Hepatic stellate cell (primary cell): ENCODE measurements at places on chromosomes 6 and 20.
A peak's percentile ranks its signal among the peaks of the same experiment; 100 is the strongest.

GRCh38 chr20:46757754-46758678 lies 48.6 kb downstream of the SLC2A10 start:
- peak; percentile 69 for DNase-seq

- DNase-seq: no peak
These were observed 258.4 kb upstream of the FAM83B start for GRCh38 chr6:54588176-54588575.

- DNase-seq: peak; percentile 11
These were observed 317.8 kb downstream of the CENPW start for GRCh38 chr6:126657561-126658175.

- DNase-seq: no peak
These were observed 71.4 kb downstream of the ALDH5A1 start for GRCh38 chr6:24566020-24566767.

- DNase-seq: no peak
These were observed 26.1 kb upstream of the SH3BGRL2 start for GRCh38 chr6:79605061-79605460.

DNA sequence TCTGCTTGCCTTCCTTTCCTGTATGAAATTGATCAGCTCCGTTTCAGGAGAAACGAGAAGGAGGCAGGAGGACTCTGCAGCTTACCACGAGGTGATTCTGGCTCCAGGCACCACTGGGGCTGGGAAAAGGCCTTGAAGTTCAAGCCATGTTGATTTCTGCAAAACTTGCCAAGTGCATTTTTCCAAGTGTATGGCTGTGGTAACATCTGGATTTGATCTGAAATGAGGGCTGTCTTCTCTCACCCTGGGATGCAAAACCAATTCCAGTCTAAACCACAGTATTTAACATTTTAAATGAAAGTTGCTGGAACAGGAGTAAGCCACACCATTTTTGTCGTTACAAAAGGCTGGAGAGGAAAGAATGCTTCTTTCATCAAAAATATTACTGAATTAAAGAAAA lies 36.1 kb upstream of the FAM210B start:
- no peak for DNase-seq

- DNase-seq: no peak
These were observed 83.3 kb upstream of the PDE10A start for GRCh38 chr6:165746331-165746730.

DNA sequence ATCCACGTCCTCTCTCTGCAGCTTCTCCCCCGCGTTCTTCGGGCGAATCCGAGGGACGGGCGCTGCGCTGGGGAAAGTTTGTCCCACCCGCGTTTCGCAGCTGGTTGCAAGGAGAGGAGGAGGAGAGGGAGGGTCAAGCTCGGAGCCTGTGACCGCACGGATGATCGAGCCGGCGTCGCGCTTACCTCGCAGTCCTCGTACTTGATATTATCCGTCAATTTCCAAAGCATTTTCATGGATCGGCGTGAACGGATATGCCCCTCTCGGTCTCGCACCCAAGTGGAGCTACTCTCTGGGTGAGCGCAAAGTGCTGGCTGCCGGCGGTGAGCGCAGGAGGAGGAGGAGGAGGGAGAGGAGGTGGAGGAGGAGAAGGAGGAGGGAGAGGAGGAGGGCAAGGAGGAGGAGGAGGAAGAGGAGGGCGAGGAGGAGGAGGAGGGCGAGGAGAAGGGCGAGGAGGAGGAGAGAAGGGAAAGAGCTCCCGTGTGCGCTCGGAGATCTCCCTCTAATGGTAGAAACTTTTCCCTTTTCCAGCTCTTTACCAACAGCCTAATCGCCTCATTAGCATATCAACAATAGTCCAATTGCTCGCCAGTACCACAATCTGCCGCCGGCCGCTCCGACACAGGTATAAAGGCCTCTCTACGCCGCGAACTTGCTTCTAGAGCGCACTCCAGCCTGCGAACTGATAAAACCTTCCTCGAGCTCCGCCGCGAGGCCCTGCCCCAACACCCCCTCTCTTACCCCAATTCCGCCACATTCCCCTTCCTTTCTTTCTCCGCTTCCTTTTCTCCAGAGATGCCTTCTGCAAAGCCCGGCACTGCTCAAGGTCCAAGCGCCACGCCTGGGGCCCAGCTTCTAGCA lies at the start of gene TFAP2A:
TFAP2A (minus strand) TSS at position 319 of the 861 bp plus-strand sequence; CDS start at position 236, 83 bp downstream.
- DNase-seq: no peak

- no peak for DNase-seq
These were observed 34.3 kb upstream of the ENPP5 start for GRCh38 chr6:46204880-46205650.

DNA sequence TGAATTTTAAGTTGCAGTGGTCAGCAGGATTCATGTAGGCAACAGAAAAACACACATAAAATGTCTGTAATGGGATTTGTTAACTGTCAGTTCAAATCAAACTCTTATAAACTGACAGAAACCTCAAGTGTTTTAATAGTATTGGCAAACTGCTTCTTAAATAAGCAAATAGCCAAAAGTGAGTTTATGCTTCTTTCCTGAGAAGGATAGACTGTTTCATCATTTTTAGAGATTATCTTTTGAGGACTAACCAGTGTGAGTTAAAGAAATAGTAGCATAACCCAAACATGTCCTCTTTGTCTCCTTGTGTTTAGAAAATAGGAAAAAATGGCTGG lies 68.0 kb downstream of the AIG1 start:
- DNase-seq: no peak

GRCh38 chr6:149560736-149561135 lies 5.4 kb upstream of the GINM1 start:
- no peak for DNase-seq

DNA sequence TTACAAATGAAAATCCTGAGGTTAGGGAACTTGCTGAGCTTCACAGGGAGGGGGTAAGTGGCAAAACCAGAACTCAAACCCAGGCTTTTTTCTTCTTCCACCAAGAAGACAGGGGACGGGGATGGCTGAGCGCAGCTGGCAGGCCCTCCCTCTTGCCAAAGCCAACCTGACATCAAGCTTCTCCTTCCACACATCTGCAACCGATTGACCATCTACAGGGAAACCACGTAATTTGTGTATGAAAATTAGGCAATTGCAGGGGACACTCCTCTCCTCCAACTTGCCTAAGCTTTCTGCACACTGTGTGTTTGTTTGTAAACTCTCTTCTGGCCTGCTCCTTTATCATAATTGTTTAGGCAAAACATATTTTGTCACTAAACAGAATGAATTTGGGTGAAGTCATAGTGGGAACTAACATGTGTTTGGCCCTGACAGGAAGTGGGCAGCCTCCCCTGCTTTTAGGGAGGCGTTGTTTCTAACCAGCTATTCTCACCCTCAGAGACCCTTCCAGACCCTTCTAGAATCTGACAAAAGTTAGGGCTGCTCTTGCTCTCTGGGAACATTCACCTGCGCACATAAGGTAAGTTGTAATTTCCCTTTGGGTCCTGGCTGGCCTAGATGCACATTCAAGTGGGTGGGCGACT lies 18.9 kb downstream of the ZNF831 start:
- no peak for DNase-seq

- no peak for DNase-seq
These were observed 1.6 kb upstream of the ZFP64 start for GRCh38 chr20:52193133-52193532.

DNA sequence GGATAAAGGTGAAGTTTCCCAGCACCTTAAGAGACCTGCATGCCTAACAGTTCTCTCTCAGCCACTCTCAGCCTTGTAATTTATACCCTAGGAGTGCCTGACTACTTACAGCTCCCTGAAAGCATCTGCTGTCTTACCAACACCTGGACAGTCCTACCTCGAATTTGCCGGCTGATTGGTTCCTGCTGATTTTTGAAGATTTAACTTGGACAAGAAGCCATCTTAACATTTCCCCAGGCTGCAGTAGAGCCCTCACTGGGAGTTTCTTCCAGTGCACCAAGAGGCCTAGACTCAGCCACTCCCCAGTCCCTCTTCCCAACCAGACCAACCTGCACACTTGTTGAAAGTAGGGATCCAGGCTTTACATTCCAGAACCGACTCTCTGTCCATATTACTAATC lies 174.5 kb downstream of the LINC00237 start:
- DNase-seq: no peak

- DNase-seq: no peak
These were observed 28.8 kb downstream of the AK9 start for GRCh38 chr6:109662192-109662591.

- DNase-seq: no peak
These were observed 13.9 kb downstream of the RPS10 start for GRCh38 chr6:34412016-34412415.

DNA sequence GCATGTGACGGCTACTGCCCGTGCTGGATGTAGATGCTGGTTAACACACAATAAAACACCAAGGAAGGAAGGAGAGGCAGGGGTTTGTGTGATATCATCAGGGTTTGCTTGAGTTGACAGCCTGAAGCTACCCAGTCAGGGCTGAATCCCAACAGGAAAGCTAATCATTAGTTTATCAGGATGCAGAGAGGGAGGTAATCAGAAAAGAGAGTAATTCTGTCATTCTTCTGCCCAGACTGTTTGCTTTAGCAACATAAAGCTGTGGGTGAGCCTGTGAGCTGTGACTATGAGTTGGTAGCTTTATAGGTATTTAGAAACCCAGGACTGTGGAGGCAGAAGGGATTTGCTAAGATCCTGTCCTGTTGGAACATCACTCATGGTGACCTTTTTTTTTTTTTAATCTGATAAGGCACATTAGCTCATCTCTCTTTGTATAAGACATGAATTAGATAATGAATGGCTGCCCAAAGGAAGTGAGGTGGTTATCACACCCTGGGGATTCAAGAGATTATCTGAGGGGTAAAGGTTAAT lies 79.3 kb downstream of the CAP2 start:
- no peak for DNase-seq
